ENCODE measurements at places on chromosomes 7 and 10.

DNA sequence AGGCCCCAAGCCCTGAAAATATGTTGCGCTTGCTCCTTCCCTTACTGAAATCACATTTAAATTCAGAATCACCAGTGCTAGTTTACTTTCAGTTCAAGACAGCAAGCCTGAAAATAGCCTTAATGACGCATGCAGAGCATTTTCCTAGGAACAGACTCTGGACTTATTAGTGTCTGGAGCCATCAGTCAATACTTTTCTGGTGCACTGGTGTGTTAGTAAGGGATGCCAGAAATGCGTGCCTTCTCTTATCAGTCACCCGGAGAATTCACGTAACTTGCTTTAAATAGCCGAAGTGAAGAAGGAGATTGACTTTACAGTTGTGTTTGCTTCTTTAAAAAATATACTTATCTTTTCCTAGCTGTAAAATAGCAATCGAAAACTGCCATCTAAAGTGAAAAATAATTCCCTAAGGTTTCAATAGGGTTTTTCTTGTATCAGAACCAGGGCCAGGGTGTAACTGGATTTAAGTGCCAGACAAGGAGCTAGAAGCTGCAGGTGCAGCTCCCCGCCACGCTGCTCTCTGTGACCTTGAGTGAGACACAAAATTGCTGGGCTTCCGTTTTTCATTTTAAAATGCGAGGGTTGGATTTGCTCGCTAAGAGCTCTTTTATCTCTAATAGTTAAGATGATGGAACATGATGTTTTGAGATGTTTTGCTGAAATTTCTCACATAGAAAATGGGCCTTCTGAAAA is 177.8 kb downstream of the NSUN6 start:
- no peak for DNase-seq

- DNase-seq: no peak
These were observed 161.5 kb downstream of the GPR158 start for GRCh38 chr10:25336330-25336729.

- peak; percentile 26 for DNase-seq
These were observed 22.2 kb upstream of the PARP12 start for GRCh38 chr7:140084972-140085371.

GRCh38 chr7:945556-946255 is 8.8 kb downstream of the ADAP1 start:
- no peak for DNase-seq

- no peak for DNase-seq
These were observed 69.7 kb downstream of the ZNF365 start for GRCh38 chr10:62443866-62444265.

GRCh38 chr10:44962870-44963738 is 3.5 kb downstream of the RASSF4 start:
- DNase-seq: no peak

GRCh38 chr10:78504181-78504580 is 470.5 kb downstream of the RPS24 start:
- no peak for DNase-seq

- DNase-seq: no peak
These were observed 38.8 kb upstream of the CFAP46 start for GRCh38 chr10:132981173-132981555.

DNA sequence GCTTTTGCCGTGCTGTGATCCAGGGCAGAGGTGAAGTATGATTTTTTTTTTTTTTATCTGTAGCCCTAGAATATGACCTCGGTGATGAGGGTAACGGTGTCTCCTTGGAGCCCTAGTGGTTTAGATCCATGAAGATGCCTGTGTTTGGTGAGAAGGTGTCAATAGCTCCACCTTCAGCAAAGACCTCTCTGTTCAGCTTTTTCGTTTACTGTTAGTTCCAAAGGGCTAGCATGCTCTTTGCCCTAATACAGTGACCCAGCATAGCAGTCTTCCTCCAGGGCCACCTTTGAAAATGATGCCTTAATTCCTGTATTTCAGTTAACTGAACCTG is 746 bp upstream of the MRPS16 start:
- DNase-seq: no peak

GRCh38 chr10:59838085-59838789 is 68.1 kb downstream of the CCDC6 start:
- no peak for DNase-seq

- DNase-seq: no peak
These were observed 97.9 kb downstream of the TSPAN12 start for GRCh38 chr7:120760050-120760449.

DNA sequence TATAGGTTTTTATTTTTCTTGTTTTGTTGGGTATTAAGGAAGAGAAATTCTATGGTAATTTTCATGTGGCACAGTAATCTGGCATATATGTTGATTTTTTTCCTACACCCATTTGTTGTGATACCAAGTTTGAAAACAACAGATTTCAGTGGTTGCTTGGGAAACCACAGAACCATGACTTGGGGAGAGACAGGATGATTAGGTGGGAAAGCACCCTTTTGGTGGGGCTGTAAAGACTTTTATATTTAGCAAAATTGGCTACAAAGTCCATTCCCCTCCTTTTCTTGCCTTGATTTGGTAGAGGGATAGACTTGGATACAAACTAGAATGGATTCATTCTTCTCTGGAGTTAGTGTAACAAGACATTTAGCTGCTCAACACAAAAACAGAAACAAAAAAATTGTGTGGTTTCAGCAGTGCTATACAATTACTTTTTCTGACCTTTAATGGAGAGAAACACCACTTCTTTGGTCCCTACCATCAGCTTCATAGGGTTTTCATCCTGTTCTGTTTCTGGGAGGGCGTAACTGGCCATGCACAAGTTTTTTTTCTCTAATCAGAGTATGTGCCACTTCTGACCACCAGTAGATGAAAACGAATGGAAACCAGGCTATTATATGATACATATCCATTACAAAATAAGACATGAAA is 52.7 kb downstream of the FIGNL1 start:
- DNase-seq: no peak

- DNase-seq: peak; percentile 53
These were observed 22.2 kb upstream of the EXOC4 start for GRCh38 chr7:133230591-133231194.

GRCh38 chr10:13086056-13086455 is 13.9 kb upstream of the OPTN start:
- no peak for DNase-seq

DNA sequence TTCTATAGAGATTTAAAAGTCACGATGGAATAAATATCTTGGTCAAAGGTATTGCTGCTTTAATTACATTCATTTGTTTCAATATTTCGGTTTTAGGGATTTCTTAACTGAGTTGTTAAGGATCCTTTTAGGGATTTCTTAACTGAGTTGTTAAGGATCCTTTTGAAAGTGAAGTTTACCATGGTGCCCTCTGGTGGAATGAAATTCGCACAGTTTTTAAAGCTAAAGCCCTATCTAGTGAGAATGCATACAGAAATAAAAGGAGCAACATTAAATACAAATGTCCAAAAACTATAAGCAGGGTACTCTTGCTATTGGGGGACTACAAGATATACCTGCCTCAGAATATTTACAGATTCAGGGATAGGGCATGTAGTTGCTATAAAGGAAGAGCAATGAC is 193.7 kb downstream of the RNLS start:
- peak; percentile 64 for DNase-seq

- DNase-seq: no peak
These were observed 185.7 kb downstream of the GRID1 start for GRCh38 chr10:86180861-86181260.

DNA sequence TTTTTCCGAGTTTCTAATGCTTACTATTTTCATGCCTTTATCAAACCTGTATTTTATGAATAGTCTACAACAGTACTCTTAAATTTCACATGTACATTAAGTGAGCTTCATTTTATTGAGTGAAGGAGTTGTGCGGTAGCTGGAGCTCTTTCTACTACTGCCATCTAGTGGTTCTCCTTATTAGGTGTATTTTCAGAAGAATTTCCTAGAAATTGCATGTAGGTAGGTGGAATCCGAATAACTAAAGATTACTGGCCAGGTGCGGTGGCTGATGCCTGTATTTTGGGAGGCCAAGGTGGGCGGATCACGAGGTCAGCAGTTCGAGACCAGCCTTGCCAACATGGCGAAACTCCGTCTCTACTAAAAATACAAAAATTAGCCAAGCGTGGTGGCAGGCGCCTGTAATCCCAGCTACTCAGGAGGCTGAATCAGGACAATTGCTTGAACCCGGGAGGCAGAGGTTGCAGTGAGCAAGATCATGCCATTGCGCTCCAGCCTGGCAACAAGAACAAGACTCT is 38.3 kb downstream of the LRRC72 start:
- no peak for DNase-seq

GRCh38 chr10:101878869-101879268 is 35.3 kb upstream of the KCNIP2 start:
- no peak for DNase-seq

DNA sequence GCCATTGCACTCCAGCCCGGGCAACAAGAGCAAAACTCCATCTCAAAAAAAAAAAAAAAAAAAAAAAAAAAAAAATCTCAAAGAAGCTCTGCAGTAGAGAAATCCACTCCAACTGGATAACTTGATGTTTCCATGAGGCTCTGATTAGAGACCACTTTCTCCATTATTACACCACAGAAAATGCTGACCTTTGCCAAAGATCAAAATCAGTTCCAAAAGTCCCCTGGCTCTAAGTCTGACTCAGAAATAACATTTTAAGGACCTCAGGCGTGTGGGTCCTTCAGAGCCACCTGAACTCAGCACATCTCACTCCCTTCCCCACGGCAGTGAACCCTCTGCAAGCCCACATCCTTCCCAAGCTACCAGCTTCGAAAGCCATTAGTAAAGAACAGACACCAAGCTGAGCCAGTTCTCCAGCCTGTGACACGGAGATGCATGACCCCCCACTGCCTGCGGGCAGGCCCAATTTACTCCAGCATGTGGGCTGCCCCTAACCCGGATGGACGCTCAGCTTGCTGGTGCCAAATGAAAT is 13.8 kb upstream of the TMEM120A start:
- peak; percentile 19 for DNase-seq

GRCh38 chr10:112585960-112586359 is 138.9 kb downstream of the VTI1A start:
- no peak for DNase-seq

GRCh38 chr7:120554960-120555571 is 282.1 kb downstream of the KCND2 start:
- no peak for DNase-seq

GRCh38 chr10:13924040-13924725 is 337.4 kb downstream of the PRPF18 start:
- no peak for DNase-seq

GRCh38 chr7:90605055-90605454 is 8.9 kb downstream of the CDK14 start:
- DNase-seq: no peak

DNA sequence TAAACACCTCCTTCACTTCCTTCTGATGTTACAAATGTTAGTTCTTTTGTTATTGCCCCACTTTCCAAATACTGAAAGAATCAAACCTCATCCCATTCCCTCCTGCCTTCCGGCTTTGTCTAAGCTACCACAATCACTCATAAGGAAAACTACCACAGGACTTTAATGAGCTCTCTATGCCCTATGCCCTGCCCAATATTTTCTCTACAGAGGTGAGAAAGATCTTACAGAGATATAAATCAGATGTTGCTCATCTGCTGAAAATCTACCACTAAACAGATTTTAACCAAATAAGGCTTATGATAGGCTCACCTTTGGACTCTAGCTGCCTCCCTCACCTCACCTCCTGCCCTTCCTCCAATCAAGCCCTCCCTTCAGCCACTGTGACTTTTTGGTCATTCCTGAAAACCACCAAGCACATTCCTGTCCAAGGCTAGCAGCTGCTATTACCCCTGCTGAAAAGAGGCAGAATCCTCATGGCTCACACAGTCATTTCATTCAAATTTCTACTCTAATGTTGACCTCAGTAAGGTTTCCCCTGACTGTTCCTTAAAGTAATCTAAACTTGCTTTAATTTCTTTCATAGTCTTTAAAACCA is 7.7 kb downstream of the ZNF33B start:
- DNase-seq: peak; percentile 7

DNA sequence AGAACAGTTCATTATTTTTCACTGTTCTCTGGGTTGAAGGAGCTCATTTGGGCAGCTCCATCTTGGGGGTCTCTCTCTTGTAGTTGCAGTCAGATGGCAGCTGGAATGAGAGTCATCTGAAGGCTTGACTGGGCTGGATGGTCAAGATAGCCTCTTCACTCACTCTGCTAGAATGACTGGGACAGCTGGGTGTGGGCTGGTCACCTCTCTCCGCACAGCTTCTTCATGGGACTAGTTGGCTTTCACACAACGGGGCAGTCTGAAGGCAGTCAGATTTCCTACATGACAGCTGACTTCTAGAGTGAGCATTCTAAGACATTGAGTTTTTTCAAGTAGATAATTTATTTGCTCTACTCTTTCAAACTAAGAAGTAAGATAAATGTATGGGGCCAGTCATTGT is 13.1 kb downstream of the PLEKHA1 start:
- DNase-seq: no peak

GRCh38 chr7:89927762-89928161 is 226.5 kb upstream of the STEAP1 start:
- DNase-seq: no peak

GRCh38 chr10:87510025-87510424 is 5.3 kb downstream of the MINPP1 start:
- no peak for DNase-seq
